ENCODE measurements at places on chromosomes 5 and 9.

- no peak for DNase-seq
Measured at GRCh38 chr5:1438871-1439270, 6.4 kb downstream of the SLC6A3 start.

- no peak for DNase-seq
Measured at GRCh38 chr5:151741678-151742423, 16.6 kb downstream of the ATOX1 start.

GRCh38 chr5:15786884-15787283 is 286.9 kb downstream of the FBXL7 start:
- no peak for DNase-seq

- DNase-seq, result no peak
Measured at GRCh38 chr9:20524776-20525175, 97.5 kb downstream of the MLLT3 start.

GRCh38 chr9:93148721-93149120 is 14.7 kb upstream of the NINJ1 start:
- no peak for DNase-seq
